CD4-positive, alpha-beta T cell treated with Interleukin-4 for 1 hour (primary cell): ENCODE measurements at places on chromosomes 4 and X.

DNA sequence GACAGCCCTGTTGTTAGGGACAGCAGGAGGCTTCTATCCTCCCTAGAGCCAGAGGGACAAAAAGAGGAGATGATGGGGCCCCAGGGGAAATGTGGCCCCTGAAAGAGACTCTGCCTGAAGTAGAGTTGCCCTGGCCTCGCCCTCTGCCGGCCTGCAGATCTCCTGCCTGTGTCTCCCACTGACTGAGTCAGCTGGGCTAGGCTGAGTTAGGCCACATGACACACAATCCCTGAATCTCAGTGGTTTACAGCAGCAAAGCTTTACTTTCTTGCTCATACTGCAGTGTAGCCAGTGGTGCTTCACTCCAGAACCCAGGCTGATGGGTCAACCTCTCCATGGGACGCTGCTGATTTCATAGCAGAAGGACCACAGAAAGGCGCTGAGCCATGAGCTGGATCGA is 23.5 kb downstream of the DRD5 start:
- DNase-seq = no peak

DNA sequence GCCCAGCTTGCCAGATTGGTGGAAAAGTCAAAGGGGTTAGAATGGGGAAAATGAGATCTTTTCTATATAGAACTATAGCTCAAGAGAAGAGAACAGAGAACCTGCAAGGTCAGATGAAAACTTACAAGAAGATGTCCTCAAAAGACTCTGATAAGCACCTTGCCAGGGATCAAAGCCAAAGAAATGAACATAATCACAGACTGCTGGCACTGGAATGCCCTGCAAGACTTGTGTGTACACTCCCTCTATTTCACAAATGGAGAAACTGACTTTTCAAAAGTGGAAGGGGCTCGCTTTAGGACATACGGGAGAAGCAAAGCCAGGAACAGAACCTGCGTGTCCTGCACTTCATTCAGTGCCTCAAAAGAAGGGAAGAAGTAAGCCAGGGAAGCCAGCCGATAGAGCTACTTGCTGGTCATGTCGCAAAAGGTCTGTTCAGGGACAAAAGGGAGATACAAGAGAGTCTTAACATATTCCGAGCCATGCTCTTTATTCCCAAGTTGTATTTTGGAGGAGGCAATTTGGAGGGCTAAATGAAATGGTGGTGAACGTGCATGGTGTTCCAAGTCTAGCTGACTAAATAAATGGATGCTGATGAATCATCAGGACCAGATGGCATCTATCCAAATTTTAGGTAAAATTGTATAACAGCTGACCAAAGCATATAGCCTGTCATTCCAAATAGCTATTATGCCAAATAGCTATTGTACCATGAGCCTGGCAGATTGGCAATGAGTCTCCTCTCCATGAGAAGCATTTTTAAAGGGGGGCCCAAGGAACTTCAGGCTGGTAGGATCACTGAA is 175.6 kb upstream of the GPC4 start:
- DNase-seq = no peak

GRCh38 chrX:143781103-143781502 is 60.6 kb upstream of the SPANXN2 start:
- no peak for DNase-seq

- DNase-seq = no peak
Measured at GRCh38 chr4:10733481-10734062, 49.0 kb upstream of the CLNK start.
